ENCODE measurements at places on chromosomes 5 and 9. TPM values are rescaled to one million over a fixed set of nuclear protein-coding genes. Genes with fewer than 3 reads are reported as not detected.
A peak's percentile ranks its signal among the peaks of the same experiment; 100 is the strongest.

F2RL1 gene
- 61.7 TPM for total RNA-seq

OMD gene
- total RNA-seq: not detected

SLC34A1 gene
- not detected for total RNA-seq

- DNase-seq: no peak
These were observed 463.3 kb upstream of the DMAC1 start for GRCh38 chr9:8262625-8263622.

DNA sequence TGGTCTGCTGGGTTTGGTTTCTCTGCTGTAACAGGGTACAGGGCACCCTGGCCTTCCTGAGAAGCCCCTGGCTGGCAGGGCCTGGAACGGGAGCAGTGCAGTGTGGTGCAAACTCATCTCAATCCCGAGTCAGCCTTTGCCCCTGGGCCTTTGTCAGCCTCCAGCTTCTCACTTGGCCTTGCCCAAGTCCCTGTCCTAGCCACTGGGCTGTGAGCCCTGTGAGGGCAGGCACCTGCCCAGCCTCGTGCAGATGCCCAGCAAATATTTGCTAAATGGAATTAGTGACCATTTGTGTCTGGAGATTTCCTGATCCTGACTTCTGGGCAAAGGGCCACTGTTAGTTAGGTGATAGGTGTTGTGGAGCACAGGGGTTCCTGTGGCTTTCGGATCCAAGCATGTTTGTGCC lies 13.0 kb downstream of the RGS3 start:
- no peak for DNase-seq

DNA sequence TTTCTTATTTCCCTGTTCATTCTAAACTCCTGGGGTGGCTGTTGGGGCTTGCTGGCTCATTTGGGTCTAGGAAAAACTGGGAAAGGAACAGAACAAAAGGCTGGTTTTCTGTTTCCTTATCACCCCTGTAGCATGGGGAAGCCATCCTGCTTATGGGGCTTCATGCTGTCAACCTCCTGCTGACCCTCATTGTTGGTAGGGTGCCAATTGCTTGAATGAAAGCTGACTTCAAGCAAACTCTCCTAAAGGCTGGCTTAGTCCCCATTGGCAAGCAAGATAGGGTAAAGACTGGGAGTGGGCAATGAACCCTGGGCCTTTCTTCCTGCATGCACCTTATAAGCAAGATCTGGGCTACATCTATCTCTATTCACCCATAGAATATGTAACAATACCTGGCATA lies 511.6 kb downstream of the DMAC1 start:
- DNase-seq: no peak

DNA sequence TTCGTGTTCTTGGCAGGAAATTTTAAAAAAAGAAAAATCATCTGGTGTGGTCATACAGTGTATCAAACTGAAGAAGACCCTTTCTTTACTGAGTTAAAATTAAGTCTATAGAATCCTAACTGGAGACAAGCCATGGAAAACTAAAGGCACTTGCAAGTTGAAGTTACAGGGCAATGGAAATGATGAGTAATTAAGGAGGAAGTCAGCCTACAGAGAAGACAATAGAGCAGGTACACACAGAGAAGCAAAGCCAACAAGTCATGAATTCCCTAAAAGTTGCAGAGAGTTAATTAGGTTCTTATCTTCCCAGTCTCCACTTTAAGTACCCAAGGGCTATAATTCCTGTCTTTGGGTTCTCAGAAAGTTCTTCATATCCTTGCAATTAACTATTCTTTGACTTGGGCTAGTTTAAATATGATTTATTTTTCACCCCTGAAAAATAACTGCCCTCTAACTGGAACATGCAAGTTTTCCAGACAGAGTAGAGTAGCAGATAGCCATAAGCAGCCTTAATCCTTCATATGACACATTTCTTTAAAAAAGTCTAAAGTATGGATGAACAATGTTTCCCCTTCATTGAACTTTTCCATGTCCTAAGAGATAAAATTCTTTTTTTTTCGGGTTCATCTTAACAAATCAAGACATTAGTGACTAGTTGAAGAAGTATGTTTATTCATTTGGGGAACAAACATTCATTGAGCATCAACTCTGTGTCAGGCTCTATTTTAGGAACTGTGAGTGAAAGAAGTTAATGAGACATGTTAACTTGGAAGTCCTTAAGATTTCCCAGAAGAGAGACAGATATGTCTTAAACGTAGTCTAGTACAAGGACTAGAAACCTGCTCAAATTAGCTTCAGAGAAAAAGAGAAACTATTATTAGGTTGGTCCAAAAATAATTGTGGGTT lies 5.2 kb upstream of the ITGA2 start:
- no peak for DNase-seq

CYSRT1 gene
- total RNA-seq: 1.6 TPM

NR2F1 gene
- 19.7 TPM for total RNA-seq

CPLANE1 gene
- total RNA-seq: 0.97 TPM

DNA sequence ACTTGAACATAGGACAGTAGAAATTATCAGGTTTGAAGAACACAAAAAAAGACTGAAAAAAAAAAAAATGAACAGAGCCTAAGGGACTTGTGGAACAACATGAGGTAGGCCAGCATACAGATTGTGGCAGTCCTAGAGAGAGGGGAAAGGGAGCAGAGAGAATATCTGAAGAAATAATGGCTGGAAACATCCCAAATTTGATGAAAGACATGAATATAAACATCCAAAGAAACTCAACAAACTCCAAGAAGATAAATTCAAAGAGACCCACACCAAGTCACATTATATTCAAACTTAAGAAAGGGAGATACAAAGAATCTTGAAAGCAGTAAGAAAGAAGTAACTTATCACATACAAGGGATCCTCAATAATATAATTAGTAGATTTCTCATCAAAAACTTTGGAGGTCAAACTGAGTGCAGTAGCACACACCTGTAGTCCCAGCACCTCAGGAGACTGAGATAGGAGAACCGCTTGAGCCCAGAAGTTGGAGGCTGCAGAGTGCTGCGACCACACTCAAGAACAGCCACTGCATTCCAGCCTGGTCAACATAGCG lies 9.1 kb downstream of the PLAA start:
- DNase-seq: no peak

GRCh38 chr9:2227144-2227867 lies 212.2 kb downstream of the SMARCA2 start:
- DNase-seq: no peak

GRCh38 chr9:99019510-99020331 lies 76.0 kb downstream of the COL15A1 start:
- no peak for DNase-seq

DNA sequence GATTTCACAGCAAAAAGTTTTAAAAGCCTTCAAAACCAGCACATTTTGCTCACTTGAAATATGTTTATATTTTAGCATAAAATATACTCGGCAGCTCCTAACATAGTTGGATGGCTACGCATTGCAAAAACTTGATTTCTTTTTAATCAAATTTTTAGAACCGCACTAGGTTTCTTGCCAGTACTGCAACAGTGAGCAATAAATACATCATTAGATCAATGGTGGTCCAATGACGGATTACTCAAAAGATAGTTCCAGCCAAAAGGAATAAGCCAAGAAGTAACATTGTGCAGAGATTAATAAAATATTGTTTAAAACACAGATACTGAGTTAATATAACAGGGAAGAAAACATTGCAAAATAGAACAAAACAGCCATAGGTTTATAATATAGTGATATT lies 5.5 kb downstream of the MARCHF3 start:
- no peak for DNase-seq

DNA sequence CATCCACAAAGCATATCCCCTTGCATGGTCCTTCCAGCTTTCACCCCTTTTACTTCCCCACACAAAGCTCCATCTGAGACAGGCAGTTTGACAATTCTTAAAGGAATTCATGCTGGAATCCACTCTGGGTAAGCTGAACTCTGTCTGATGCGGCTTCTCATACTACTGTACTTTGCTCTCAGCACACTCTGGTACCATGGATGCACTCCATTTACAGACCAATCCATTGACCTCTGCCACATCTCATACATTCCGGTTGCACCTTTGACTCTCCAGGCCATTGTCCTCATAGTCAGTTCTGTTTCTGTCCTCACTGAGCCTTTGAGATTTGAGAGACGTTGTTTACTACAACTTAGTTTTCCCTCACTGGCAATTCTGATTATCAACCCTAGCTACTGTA lies 12.2 kb downstream of the SPATA9 start:
- no peak for DNase-seq

GRCh38 chr5:126531543-126532120 lies 63.4 kb downstream of the ALDH7A1 start:
- DNase-seq: no peak

- DNase-seq: no peak
These were observed 165.3 kb downstream of the TMEM167A start for GRCh38 chr5:82911910-82912309.

- peak; percentile 18 for DNase-seq
These were observed 839.3 kb upstream of the ARRDC3 start for GRCh38 chr5:92222449-92222848.

MYOZ3 gene
- not detected for total RNA-seq

ACSL6 gene
- total RNA-seq: not detected

GRCh38 chr5:135811007-135811406 lies 23.5 kb upstream of the SLC25A48 start:
- no peak for DNase-seq

- no peak for DNase-seq
These were observed 25.6 kb downstream of the CSF2 start for GRCh38 chr5:132099076-132099748.

DNA sequence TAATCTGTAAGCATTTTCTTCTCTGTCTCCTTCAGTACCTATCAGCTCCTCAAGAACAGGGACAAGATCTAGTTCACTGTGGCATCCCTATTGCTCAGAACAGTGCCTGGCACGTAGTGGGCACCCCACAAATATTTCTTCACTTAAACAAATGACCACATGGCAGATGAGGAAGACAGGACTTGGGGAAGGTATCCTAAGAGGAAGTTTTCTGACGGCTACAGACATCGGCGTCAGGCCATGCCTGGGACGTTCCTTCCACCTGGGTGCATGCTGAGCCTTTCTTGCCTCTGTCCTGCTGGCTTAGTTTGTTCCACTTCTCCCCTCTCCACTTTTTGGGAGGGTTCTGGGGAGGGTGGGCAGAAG lies 60.2 kb downstream of the NEURL1B start:
- no peak for DNase-seq

DNA sequence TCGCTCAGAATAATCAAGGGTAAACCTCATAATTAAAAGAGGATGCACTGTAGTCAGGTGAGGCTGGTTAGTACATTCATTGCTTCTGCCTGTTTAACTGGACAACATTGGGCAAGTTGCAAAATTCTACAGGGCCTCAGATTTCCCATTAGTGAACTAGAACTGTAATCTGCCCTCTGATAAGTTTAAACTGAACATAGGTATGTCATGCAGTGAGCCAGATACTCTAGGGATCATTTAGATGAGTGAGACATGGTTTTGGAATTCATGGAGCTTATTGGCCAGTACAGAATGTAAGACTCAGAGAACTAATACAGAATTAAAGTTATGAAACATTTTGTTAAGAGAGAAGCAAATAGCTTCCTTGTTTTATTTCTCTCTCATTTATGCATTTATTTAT lies 35.9 kb downstream of the RNF44 start:
- DNase-seq: no peak

VCAN gene
- total RNA-seq: not detected

SOHLH1 gene
- not detected for total RNA-seq

GRCh38 chr9:98563988-98564387 lies 144.7 kb downstream of the GABBR2 start:
- DNase-seq: no peak

DNA sequence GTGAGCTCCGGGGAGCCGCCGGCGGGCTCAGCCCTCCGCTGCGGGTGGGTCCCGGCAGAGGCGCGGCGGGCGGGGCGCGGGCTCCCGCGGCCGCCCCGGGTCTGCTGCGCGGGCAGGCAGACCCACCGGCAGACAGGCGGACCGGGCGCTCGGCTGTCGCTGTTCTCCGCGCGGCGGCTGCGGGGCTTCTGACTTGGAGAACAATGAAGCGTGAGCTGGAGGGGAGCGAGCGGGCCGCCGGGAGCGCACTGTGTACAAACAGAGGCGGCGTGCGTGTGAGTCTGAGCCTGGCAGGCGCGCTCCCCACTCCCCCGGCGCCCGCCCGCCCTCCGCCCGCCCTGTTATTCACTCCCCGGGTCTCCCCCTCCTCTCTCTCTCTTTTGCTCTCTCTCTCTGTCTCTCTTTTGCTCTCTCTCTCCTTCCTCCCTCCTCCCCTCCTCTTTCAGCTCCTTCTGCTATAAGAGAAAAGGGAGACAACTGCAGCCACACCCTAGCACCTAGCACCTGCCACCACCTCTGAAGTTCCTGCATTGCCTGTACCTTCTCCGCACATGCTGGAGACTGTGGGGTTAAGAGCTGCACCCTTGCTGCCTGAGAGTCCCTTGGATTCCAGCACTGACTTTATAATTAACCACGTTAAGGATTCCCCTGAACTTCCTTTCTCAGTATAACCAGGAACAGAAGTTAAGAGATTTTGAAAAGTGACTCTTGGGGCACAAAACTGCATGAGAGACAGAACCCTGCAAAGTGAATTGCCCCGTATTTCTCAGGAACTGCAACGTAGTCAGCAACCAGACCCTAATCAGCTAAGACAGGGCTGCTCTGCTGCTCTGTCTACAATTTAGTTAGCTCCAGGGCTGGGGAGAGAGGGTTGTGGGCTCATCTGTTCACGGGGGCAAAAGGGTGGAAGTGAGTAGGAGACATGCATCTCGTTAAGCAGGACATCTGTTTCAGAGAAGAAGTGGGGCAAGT lies at the start of gene EDIL3:
Gene EDIL3, minus strand, starts transcription at position 277 of the 972 bp plus-strand sequence. CDS start 506 bp downstream, outside the sequence.
- no peak for DNase-seq

DNA sequence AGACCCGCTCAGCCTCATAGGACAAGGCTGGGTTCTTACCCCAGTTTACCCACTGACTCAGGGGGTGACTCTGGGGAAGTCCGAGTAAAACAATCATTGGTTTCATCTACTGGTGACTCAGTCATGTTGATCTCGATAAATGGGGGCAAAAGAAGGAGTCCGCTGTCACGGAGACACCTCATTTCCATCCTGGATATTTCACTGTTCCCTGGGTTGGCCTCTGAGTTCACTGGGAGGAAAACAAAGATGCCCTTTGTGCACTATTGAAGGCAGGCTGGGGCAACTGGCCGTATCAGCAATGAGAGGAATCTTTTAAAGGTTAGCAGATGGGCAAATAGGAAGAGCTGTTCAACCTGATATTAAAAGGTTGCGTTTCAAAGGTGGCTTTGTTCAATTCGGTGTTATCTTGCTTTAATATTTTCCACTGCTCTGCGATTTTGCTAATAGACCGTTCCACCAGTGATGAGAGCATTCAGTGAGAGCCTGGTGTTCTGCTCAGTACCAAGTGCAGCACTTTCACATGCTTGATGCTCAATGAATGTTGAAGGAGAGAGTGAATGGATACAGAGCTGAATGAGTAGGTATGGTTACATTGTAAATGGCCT lies 110.2 kb upstream of the EGFLAM start:
- DNase-seq: no peak

GRCh38 chr9:98034593-98035546 lies 21.7 kb upstream of the NANS start:
- peak; percentile 82 for DNase-seq

DNA sequence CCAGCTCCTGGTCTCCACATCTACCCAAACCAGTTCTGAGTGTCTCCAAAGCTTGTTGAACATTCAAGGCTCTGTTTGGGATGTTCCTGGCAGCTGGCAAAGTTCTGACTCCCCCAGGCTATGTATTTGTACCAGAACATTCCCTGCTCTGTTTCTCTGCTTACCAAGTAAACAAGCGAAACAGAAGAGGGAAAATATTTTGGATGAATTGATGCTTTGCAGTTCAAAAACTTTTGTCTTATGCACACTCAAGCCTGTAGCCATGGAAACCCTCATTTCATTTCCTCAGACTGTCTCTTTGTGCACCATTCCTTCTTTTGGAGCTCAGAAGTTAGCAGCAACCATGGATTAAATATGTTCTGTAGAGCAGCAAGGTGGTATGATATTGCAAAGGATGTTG lies 145.8 kb downstream of the ACTL7B start:
- no peak for DNase-seq

- peak; percentile 66 for DNase-seq
These were observed 602 bp downstream of the RPL37 start for GRCh38 chr5:40834391-40834848.
